ENCODE measurements at places on chromosomes 1 and 21. TPM values are rescaled to one million over a fixed set of nuclear protein-coding genes. Genes with fewer than 3 reads are reported as not detected.

- DNase-seq: no peak
Measured at GRCh38 chr1:101017448-101017847, 8.1 kb downstream of the DPH5 start.

- DNase-seq: no peak
Measured at GRCh38 chr1:67711855-67712212, 26.8 kb downstream of the GADD45A start.

DNA sequence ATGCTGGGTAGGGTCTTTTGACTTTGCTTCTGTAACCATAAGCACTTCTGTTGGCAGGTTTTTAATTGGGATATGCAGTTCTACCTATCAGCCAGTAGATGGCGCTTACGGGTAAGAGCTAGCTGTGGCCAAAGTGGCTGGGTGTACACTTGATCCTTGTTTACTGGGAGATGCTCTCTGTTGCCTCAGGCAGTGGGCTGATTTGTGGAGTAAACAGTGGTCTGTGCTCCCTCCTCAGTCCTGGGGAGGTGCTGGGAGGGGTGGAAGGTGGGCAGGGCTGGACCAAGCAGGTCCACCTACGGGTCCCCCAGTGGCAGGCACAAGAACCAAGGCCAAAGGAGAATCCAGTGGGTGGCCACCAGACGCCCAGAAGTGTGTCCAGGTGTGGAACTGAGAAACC lies 43.4 kb downstream of the RALGPS2 start:
- DNase-seq: no peak

DNA sequence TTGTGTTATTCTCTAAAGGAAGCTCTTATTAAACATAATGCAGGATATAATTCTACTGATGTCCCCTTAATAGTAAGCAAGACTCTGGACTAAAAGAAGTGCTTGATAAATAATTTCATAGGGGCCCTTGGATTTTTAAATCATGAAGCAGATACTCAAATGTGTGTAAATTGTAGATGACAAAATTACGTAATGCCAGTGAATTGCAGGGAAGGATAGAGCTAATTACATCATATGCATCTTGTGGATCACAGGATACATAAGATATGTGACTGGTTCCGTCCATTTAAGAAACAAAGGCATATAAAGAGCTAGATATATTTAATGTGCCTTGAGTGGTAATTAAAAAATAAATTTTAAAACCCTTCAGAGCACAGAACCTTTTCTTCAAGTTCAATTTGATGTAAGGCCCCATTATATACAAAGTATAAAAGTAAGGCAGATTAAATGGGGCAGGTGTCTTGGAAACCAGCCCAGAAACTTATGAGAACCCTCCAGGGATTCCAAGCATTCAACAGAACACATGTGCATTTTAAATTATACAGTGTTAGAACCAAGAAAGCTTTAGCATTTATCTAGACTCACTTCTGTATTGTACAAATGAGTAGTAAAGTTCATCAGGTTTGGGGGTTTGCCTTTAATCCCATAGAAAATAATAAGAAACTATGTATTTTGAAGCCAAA lies 190.4 kb downstream of the NCAM2 start:
- no peak for DNase-seq

- DNase-seq: no peak
Measured at GRCh38 chr1:33170351-33171274, 11.2 kb downstream of the TRIM62 start.

- DNase-seq: no peak
Measured at GRCh38 chr1:23868557-23869016, 497 bp upstream of the FUCA1 start.

HORMAD1 gene
- polyA plus RNA-seq: not detected

TCHHL1 gene
- not detected for polyA plus RNA-seq

HES2 gene
- 0.23 TPM for polyA plus RNA-seq

TDRKH gene
- polyA plus RNA-seq: 8.7 TPM

KDM1A gene
- 138 TPM for polyA plus RNA-seq

LRRC53 gene
- polyA plus RNA-seq: not detected
